ENCODE measurements at places on chromosomes 2 and 18.

- peak; percentile 61 for DNase-seq
These were observed 39.2 kb downstream of the ABCG8 start for GRCh38 chr2:43877782-43878464.

DNA sequence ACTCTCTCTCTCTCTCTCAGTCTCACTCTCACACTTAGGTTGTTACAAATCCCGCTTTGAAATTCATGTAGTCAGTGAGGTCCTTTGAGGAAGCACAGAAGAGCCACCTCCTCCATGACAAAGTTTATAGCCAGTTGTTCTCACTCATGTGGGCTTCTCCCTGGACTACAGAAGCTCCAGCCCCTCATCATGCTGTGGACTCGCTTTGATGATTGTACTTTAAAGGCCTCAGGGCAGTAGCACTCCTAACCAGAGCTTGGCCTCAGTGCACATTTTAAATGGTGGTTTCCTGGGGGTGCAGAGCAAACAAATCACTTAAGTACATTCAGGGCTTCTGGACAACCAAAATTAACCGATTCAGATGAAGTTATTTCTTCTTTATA lies 115.7 kb downstream of the MTCL1 start:
- no peak for DNase-seq

DNA sequence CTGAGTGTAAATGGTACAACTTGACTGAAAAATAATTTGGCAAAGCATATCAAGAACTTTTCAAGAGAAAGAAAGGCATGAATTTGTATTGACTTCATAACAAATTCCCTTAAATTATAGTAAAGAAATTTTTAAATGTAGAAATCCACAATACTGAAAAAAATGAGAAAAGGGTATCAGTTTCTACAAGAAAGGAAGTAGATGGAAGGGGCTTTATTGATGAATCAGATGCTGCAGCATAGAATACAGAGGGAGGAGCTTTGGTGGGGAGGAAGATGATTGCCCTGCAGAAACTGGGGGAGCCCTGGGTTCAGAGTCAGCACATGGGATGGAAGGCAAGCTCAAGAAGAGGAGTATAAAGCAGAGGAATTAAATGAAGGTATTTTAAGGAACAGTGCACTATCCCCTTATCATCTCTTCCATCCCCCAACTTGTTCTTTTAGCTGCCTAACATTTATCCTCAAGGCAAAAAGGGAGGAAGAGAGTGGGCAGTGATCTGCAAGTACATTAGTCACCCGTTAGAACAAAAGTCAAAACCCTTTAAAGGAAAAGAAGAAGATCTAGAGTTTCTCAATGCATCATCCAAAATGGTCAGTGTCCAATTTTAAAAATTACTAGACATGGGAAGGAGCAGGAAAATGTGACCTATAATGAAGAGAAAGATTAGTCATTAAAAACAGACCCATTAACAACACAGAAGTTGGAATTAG lies 77.7 kb downstream of the KCTD18 start:
- no peak for DNase-seq

- DNase-seq = no peak
These were observed 129.2 kb upstream of the KCNH7 start for GRCh38 chr2:162967811-162968210.

DNA sequence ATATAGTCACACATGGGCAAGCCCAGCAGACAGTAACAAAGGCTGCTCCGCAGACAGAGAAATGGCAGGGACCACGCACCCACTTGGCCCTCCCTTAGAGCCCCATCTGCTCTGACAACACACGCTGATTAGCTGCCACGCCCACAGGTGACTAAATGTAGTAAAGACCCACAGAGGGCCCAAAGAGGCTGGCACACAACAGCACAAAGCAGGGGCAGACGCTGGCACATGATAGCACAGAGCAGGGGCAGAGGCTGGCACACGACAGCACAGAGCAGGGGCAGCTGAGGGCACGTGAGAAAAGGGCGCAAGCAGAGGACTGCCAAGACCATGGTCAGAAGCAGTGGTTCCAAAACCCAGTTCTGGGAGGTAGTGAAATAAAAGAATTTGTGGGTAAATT lies 10.6 kb downstream of the AFG3L2 start:
- DNase-seq = no peak

DNA sequence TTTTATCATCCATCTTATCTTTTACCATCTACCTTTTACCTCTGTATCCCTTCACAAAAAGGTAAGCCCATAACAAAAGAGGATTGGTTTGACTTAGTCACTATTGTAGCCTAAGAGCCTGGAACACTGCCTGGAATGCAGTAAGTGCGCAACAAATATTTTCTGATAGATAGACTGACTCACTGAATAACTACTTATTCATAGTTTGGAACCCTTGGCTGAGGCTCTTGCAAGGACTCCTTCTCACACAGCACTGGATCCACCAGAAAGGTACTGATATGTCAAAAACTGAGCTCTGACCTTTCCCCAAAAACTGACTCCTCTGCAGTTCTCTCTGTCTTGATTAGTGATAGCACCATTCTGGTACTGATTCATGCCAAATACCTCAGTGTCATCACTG lies 426.7 kb downstream of the SETBP1 start:
- DNase-seq = no peak

GRCh38 chr18:7980136-7980535 lies 413.0 kb downstream of the PTPRM start:
- DNase-seq = no peak

DNA sequence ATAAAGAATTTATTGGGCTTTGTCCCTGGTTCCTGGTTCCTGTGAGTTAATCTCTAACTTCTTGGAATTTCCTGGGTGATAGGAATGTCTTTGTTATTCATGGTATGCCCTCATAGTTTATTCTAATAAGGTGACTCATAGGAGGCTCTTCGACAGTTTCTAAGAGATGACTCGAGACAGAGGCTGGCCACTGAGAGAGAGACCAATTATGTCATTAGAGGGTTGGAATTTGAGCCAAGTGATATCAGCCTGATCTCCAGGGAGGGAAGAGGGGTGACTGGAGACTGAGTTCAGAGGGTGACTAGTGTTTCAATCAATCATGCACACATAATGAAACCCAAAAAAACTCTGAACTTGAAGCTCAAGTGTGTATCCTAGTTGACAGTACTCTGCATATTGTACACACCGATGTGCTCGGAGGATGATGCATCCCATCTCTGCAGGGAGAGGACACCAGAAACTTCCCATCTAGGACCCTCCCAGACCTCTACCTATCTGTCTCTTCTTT lies 185.7 kb downstream of the MTCL1 start:
- no peak for DNase-seq

- DNase-seq = no peak
These were observed 54.5 kb upstream of the GPR45 start for GRCh38 chr2:105186967-105187498.

DNA sequence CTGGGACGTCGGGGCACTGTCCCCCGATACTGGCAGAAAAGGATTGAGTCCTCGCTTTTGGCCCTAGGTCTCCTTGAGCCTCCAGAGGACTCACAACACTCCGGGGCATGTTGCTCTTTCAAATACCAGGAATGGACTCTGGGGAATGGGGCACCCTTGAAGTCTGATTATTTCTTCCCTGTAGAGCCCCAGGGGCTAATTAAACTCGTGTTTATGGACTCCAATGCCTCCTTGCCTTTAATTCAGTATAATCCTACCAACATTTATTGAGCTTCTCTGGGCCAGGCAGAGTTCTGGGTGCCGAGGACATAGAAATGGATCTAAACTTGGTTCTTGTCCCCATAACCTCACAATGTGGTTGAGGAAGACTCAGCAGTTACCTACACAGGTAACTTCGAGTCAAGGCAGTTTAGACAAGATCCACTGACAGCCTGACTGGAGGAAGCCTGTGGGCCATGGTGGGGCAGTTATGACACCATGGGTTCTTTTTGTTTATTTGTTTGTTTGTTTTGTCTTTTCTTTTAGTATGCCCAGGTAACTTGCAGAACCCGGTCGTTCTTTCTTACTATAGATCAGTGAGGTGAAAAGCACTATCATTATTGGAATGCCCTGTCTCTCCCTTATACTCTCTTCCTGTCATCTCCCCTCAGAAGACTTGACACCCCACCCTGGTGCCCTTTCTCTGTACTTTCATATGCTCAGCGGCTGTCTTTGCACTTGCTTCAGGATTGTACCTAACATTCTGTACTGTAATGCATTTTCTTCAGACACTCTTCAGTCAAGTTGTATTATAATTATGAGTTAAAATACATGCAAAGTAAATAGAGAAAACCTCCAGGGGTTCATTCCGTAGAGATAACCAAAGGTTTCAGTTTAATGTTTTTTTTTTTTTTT lies 3.2 kb downstream of the CFLAR start:
- DNase-seq = peak; percentile 39

DNA sequence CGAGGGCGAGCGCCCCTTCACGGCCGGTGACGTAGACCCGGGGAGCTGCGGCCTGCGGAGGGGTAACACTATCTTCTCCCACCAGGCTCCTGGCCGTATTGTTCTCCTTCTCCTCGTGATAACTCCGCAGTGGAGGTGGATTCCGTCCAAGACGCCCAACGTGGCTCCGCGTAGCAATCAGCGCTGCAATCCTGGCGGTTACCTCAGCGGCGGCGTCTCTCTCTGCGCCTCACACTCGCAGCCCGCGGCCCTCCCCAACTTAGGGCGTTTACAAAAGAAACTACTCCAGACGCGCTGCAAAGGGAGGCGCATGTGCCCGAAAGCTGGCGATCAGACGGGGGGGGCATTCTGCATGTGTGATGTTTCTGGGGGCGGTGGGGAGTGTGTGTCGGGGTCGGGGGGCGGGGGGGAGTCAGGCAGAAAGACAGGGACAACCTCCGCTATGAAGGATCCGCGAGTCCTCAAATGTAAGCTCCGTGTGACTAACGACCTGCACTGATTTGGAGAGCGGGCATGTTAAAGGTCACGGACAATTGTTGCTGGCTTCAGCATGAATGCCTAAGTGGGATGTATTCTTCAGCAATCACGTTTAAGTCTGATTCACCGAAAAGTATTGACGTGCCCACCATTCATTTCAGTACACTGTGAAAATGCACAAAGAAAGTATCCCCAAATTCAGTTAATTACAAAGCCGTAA lies 1.3 kb upstream of the ZNF516 start:
- peak; percentile 50 for DNase-seq

- peak; percentile 34 for DNase-seq
These were observed 80.9 kb downstream of the CHRNA1 start for GRCh38 chr2:174683392-174683759.

GRCh38 chr18:48140731-48141130 lies 210.3 kb upstream of the SMAD2 start:
- no peak for DNase-seq

- DNase-seq = no peak
These were observed 56.1 kb upstream of the NFE2L2 start for GRCh38 chr2:177320596-177320995.

DNA sequence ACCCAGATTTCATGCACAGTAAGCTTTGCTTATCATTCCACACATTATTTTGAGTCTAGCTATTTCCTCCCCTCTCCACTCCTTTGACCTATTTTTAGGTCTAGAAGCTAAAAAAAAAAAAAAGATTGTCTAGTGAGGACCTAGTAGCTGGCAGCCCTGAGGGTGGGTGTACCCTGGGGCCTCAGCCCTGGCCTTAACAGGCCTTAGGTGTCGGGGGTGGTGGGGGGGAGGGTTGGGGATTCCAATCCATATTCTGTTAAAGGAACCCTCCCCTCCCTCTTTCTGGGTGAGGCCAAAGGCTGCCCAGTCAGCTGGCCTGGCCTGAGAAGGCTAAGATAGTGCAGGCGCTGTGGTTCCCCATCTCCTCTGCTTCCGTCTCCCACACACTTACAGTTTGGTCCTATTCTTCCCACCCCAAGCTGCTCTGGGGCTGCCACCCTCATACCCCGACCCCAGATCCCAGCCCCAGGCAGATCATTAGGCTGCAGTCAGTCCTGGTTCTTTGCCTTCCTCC lies 65.5 kb upstream of the HK2 start:
- no peak for DNase-seq

DNA sequence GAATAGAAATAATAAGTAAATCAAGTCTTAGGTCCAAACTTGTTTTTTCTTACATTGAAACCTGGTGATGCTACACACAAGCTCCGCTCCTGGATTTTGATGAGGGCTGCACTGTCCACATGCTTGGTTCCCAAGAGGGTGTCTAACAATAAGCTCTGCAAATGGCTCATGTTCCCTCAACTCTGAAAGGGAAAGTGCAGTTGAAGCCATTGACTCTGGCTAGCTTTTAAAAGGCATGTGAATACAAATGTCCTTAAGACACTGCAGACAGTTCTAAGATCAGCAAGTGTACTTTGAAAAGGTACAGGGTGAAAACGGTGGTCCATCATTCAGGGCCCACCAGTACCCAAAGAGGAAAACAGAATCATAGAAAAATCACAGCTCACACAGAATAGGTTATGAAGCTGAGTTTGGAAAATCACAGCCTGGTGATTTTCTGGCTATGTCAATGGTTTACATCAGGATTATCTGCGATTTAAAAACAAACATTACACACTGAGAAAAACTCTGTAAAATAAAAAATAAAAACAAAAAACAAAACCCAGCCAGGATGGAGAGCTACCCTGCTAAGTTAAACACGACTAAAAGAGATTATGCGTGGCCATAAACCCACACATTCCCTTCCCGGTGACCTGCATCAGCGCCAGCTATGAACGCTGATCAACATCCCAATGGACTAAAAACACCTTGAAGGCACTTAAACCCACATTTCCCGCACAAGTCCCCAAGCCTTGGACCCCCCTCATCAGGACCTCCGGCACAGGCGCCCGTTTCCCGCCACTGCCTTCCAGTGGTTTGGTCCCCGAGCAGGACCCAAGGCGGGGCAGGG lies 554 bp downstream of the PFN4 start:
- no peak for DNase-seq
